ENCODE measurements at places on chromosomes 6 and 20.
A peak's percentile ranks its signal among the peaks of the same experiment; 100 is the strongest.

GRCh38 chr20:45405571-45406259 is 2.4 kb upstream of the DBNDD2 start:
- peak; percentile 33 for DNase-seq

- no peak for DNase-seq
Observed at GRCh38 chr20:57810511-57811373, 100.9 kb upstream of the PMEPA1 start.

DNA sequence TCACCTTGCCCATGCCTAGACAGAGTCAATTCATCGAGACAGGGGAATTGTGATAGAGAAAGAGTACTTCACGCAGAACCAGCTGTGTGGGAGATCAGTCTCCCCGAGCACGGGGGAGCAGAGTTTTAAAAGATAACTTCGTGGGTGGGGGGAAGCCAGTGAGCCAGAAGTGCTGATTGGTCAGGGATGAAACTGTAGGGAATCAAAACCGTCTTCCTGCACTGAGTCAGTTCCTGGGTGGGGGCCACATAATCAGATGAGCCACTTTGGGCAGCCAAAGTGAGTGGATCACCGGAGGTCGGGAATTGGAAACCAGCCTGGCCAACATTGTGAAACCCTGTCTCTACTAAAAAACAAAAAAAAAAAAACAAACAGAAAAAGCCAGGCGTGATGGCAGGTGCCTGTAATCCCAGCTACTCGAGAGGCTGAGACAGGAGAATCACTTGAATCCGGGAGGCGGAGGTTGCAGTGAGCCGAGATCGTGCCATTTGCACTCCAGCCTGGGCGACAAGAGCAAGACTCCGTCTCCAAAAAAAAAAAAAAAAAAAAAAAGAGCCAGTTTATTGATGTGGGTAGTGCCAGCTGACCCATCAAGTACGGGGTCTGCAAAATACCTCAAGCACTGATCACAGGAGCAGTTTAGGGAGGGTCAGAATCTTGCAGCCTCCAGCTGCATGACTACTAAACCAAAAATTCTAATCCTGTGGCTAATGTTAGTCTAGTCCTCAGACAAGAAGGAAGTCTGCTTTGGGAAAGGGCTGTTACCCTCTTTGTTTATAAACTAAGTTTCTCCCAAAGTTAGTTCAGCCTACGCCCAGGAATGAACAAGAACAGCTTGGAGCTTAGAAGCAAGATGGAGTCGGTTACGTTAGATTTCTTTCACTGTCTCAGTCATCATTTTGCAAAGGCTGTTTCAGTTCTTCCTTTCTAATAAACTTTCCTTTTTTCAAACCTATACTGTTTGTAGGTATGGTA is 3.9 kb upstream of the TRIM39 start:
- no peak for DNase-seq

GRCh38 chr6:11161031-11161956 is 49.8 kb upstream of the ERVFRD-1 start:
- DNase-seq: no peak

DNA sequence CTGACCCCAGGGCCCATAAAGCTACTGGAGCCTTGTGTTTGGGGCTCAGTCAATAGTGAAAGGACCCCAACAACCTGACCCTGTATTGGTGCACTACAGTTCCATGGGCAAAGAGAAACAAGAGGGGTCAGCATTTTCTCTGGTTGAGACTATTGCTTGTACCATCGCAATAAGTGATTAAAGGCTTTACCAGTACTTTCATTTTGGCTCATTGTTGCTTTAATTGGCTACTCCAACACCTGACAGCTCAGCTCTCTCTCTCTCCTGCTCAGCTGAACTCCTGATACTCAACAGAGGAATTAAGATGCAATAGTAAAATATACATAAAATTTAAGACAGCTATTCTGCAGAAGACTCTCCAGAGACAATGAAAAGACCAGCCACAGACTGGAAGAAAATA is 17.8 kb downstream of the CD93 start:
- DNase-seq: no peak

GRCh38 chr20:24742436-24742835 is 206.6 kb upstream of the CST7 start:
- DNase-seq: no peak

DNA sequence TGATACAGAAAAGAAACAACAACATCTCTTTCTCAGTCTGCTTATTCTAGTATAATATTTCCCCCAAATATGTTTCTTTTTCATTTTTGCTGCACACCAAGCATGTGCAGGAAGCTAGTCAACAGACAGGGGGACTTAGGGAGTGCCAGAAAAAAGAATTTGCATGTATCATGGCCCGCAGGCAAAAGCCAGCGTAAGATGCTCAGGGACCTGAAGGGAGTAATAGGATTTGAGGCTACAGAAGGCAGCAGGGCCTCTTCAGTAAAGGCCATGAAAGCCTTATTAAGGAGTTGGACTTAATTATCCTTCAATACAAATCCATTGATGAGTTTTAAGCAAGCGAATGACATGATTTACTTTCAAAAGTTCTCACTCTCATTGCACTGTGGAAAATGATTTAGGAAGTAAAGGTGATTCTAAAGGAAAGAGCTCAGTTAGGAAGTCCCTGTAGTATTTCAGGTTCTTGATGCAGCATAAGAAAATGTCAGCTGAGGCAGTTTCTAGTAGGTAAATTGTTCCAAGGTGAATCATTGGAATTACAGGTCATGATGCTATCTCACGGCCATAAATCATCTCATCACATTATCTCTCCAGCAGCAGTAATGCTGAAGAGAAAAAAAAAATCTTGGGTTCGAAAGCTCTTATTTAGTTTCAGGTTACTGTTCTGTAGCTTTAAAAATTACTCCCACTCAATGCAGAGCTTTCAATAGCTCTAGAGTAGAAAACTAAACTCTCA is 94.8 kb downstream of the PTCHD4 start:
- no peak for DNase-seq
